Stimulated activated CD4-positive, alpha-beta T cell treated with anti-CD3 and anti-CD28 coated beads, Interleukin-1b, Interleukin-23, amount 100 ng/mL, for 4 hours (primary cell): ENCODE measurements at places on chromosomes 4 and X.

- DNase-seq: no peak
Measured at GRCh38 chr4:16227462-16227868, 1.2 kb upstream of the TAPT1 start.

DNA sequence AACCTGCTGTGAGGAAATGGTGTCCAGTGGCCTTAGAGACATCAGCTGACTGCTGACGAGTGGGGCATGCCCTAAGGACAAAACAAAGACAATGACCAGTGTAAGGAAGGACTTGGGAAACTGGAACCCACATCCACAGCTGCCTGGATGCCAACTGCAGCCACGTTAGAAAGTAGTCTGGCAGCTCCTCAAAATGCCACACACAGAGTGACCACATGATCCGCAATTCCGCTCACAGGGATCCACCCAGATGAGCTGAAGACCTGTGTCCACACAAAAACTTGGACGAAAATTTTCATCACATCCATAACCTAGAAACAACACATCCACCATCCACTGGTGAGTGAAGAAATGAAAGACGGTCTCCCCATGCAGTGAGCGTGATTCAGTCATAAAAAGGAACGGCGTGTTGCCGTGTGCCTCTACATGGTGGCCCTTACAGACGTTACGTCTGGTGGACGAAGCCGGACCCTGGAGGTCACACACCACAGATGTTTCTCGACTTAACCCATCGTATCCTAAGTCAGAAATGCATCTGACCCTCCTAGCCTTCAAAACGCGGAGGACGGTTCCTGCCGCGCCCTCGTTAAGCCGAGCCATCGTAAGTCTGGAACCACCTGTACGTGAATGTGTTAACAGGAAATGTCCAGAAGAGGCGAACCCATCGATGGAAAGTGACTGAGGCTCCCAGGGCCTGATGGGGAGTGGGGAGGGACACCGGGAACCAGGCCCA is 40.6 kb upstream of the MXD4 start:
- DNase-seq: no peak

- DNase-seq: no peak
Measured at GRCh38 chr4:54427826-54428225, 198.7 kb downstream of the PDGFRA start.

DNA sequence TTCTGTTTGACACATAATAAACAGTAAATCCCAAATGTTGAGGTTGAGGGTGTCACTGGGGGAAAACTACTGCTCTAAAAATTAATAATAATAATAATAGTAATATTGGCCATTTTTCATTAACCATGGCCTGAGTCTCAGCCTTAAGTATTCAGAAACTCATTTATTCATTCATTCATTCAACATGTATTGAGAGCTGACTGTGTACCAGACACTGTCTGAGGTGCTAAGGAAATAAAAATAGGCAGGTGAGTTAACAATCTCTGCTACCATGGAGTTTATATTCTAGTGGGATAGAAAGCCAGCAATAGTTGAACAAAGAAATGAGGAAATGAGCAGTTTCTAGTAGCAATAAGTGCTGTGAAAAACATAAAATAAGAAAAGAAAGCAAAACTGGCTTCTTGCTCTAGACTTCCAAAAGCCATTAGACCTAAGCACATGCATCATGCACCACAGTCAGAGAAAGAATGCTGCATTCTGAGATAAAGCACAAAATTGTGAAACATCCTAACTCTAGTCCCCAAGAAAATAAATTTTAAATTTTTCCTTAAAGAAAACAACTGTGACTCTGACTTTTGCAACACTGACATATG is 278.7 kb downstream of the RCHY1 start:
- no peak for DNase-seq

- DNase-seq: no peak
Measured at GRCh38 chrX:31670245-31670644, 598.4 kb upstream of the FTHL17 start.

GRCh38 chrX:30570505-30570904 is 7.1 kb downstream of the TASL start:
- no peak for DNase-seq

DNA sequence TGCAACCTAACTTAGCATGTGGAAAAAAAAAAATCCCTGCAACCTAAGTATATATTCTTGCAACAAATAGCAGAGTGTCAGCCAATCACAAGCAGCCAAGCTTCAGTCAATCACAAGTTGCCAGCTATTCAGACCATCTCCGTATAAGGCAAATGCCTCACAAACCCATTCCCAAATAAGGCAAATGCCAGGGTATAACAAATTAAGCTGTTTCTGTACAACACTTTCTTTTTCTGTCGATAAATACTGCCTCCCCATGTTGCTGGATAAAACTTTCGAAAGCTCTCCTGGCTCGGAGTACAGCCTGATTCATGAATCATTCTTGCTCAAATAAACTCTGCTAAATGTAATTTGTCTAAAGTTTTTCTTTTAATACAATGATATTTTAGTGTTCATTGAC is 460.7 kb upstream of the SMIM31 start:
- DNase-seq: no peak

GRCh38 chr4:175407926-175408325 is 404.1 kb downstream of the GPM6A start:
- no peak for DNase-seq

DNA sequence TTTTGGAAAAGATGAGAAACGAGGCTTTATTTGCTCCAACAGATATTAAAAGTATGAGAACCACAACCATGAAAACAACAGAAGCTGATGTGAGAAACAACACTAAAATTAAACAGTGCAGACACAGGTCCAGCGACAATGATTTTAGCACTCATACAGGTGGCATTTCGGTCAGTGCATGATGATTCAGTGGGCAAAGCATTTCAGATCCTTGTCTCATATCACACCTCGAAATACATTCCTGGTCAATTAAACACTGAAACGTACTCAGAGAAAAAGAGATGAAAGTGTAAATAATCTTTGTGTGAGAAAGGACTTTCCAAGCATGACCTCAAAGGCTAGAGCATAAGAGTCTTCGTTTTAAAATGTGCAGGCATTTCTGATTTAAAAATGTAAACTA is 85.2 kb downstream of the ACOX3 start:
- no peak for DNase-seq

DNA sequence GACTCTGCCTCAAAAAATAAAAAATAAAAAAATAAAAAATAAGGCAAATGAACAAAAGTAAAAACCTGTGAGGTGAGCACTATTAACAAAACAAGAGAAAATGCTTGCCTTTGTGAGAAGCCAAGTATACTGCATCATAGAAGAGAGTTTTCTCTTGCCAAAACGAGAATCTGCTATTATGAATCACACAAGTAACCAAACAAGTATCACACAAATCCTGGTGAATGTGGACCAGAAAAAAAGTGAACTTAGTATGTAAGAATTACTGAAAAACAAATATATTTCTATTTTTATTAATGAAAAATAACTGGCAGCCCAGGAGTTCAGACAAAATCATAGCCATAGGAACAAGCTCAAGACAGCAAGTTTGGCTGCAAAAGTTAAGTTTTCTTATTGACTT is 193.5 kb downstream of the PDGFC start:
- no peak for DNase-seq

DNA sequence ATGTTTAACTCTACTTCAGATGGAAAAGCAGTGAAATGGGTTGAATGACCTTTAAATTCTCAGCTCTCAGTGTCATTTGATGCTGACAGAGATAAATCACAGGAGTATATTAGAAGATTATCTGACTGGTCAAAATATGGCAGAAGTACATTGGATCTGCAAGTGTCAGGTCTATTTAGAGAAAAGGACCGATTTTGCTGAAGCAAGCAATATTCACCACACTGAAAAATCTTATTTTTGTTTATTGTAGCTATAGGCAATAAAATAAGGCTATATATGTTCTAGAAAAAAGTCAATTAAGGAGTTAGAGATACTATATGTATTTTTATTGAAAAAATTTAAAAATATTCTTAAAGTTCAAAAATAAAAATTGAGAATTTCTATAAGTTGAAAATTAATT is 325.3 kb downstream of the CXXC4 start:
- DNase-seq: no peak

GRCh38 chrX:29699239-29699638 is 516.1 kb upstream of the MAGEB2 start:
- DNase-seq: no peak

DNA sequence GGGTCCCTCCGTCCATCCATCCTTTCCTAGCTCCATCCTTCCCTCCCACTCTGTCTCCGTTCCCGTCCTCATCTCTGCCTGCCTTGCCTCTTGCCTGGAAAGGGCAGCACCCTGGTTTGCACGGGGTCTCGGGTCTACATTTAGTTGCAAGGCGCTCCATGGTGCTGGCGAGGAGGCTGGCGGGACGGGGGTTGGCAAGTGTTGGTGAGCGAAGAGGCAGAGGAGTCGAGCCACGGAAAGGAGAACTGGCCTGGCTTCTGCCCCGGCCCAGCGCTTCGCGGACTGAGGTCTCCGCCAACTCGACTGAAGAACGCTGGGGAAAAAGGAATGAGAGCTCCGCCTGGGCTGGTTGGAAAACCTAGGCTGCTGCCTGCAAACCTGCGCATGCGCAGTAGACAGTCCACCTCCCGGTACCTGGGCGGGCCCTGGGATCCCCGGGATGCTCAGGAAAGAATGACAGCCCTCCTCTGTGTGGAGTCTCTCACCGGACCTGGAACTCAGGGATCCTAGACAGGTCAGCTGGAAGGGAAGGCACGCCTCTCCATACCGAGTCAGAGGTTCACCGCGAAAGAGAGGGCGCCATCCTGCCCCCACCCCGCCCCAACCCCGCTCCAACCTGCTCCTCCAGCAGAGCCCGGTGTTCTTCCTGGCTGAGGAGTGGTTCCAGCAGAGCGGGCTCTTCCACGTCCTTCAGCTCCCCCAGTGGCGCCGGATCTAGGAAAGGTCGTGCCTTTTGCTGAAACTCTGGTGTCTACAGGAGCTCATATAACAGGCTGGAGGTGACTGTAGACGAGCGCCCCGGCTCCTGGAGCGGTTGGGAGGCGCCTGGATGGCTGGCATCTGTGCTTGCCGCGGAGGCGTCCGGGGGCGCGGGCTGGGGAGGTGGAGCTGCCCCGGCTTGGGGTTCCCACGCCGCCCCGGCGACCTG is 6.0 kb downstream of the FRG2 start:
- DNase-seq: no peak

DNA sequence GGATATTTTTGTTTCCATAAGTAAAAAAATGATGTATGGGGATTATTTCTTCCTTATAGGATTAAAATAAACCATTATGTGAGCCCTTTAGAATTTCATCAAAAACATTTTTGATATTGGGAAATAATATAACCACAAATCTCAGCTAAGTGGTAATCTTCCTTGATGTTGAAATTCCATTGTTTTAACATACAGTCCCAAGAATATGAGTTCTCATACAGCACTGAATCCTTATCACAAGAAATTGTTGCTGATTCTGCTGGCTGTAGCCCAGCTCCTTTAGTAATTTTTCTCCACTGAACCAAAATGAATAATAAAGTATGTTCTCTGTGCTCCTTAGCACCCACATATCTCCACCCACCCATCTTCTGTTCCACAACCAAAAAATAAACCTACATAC is 41.9 kb upstream of the FAM47B start:
- DNase-seq: no peak

GRCh38 chrX:3271834-3272186 is 74.6 kb downstream of the MXRA5 start:
- no peak for DNase-seq

- no peak for DNase-seq
Measured at GRCh38 chrX:109773374-109773773, 40.3 kb upstream of the ACSL4 start.

DNA sequence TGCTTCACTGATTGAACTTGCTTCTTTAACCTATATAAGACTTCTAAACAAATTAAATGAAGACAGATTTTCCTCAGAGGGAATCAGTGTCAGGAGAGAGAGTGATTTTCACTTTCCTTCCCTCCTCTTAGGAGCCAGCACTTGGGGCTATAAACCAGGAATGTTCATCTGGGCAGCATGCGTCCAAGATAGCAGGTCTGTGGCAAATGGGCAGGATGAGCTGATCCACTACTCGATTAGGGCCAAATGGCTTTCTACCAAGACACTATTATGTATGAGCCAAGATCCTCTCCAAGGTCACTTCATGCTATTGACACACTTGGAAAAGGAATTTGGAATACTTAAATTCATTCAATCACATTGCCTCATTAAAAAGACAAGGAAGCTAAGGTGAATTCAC is 203.9 kb upstream of the GRID2 start:
- DNase-seq: no peak

- DNase-seq: no peak
Measured at GRCh38 chrX:103201041-103201440, 13.9 kb upstream of the BEX4 start.
